GM20000 (cell line): ENCODE measurements at places on chromosomes 5 and 9.

DNA sequence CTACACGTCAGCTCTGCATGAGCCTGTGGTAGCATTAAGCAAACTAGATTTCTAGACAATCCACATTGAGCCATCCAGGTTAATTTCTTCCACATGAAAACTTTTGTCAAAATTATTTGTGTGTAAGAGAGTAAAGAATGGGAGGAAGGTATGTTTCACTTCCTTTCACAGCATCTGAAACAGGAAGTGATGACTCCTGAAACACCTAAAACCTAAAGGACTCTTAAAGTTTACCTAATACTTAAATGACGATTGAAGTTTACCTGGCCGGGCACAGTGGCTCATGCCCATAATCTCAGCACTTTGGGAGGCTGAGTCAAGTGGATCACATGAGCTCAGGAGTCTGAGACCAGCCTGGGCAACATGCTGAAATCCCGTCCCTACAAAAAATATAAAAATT lies 223.8 kb downstream of the CEMIP2 start:
- DNase-seq = no peak

DNA sequence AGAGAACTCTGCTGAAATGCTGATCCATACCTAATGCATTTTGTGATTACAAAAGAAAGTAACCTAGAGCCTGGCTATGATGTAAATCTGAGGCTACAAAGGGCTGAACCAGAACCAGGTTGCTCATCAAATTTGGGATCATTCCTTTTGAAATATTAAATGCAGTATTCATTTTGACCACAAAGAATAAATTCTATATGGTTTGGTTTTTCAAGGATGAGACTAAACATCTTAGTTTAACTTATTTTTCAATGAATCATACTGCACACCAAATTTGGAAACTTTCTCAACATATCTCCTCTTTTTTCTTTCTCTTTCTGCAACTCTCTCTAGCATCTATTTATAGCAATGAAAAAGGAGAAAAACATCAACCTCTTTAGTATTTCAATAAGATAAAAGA lies 46.5 kb downstream of the CEMIP2 start:
- no peak for DNase-seq

GRCh38 chr5:80255431-80255810 lies 427 bp downstream of the SERINC5 start:
- no peak for DNase-seq

- peak; percentile 64 for DNase-seq
These were observed 8.4 kb upstream of the CERCAM start for GRCh38 chr9:128412120-128412790.

DNA sequence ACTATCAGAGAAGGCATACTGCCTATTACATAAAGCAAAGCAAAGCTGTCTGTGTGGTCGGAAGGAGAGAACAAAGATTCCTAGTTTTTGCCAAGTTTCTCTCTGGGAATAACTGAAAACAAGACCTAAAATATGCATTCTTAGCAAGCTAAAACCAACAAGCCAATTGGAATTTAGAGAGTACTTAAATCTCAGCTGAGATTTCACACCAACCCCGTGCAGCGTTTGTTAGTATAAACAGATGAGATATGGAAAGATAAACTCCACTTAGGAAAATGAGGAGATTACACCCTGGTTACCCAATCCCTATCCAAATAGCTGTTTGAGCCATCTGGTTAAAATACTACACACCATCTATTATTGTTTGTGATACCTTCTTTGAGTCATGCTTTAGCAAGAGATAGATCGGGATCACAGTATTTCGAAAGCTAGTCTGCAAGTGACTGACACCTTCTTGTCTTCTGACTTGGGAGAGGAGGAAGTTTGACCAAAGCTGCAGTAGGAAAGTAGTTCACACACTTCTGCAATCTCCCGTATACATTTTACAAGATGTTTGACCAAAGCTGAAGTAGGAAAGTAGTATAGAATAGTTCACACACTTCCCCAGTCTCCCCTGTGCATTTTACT lies 18.2 kb downstream of the FAF2 start:
- no peak for DNase-seq

- no peak for DNase-seq
These were observed 200.0 kb downstream of the NR2F1-AS1 start for GRCh38 chr5:93381057-93381456.

DNA sequence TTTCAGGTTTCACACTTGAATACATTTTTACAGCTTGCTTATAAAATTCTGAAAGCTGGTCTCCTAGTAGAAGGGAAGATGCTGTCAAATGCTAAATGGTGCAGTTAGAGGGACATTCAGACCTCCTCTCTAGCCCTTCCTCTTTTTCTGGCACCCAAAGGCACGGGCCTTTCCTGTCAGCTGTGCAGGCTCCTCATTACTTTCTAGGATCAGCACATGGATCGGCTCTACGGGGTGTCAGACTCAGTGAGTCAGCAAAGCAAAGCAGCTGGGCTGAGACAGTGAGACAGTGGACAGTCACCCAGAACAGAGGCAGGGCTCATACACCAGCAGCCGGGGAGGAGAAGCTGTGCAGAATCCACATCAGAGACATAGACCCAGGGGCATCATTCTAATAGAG lies 80.0 kb upstream of the TNC start:
- DNase-seq = no peak

DNA sequence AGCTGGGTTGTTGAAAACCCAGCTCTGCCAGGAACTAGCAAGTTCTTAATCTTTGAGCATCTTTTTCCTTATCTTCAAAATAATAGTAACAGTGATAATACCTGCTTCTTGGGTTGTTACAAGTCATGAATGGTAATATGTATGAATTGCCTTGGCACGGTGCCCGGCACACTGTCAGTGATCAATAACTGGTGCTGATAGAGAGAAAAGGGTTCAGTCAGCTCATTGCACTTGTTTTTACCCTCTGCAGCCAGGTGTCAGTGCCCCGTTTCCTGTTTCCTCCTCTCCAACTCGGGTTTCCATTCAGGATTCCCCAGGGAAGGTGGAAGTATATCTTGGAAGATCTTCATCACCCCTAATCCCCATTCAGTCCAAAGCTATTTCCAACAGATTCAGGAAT lies 15.8 kb upstream of the NIPAL4 start:
- DNase-seq = no peak

DNA sequence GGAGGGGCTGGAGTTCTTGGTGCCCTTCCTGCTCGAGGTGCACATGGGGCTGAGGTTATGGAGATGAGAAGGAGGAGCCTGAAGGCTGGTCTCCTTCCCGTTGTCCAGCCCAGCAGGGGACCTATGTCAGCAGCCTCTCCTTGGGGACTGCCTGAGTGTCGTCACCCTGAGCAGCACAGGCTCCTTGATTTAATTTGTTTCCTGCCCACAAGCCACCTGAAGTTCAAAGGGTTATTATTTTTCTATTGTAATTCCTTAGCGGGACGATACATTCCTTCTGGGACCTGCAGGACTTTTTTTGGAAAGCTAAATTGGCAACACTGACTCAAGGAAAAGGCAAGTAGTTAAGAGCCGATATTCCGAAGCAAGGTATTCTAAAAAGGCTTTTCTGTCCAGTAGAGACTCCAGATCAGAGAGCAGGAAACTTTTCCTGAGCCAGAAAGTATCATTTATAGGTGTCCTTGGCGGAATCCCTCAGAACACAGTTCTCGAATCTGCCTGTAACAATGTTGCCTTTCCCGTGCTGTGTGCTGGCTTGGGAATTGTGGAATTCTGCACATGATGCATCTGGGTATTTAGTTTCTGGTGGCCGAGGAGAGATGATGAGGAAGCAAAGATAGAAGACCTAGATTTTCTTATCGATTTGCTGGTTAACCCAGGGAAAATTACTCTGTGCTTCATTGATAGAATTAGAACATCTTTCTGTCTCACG lies 55.4 kb downstream of the ARHGAP26 start:
- no peak for DNase-seq

DNA sequence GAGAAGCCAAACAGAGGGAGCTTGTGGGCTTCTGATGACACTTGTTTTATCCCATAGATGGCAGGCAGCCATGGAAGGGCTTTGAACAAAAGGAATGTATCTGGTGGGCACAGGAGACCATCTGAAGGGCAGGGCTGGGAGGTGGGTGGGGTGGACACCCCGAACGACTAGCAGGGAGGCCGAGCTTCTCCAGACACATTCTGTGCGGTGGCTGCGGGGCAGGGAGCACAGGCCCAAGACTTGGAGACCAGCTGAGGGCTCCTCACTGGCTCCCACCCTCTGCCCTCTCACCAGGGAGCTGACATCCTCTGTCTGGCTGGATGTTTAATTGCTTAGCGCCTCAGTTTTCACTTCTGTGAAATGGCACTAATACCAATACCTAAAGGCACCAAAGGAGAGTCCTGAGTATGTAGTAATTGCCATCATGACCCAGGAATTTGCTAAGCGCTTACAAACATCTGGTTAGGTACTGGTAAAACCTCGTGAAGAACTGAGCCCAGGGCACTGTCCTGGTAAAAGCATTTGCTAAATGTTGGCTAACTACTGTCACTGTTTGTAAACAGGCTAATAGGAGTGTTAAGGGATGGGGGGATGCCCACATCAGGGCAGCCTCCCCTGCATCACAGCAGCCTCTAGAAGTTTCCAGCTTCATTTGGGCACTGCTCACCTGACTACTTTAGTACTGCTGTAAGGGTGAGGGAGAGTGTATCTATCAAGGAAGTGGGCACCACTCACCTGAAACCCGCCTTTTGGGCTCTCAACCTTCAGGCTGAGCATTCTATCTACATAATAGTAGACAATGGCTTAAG lies 2.1 kb upstream of the PHF2 start:
- no peak for DNase-seq

DNA sequence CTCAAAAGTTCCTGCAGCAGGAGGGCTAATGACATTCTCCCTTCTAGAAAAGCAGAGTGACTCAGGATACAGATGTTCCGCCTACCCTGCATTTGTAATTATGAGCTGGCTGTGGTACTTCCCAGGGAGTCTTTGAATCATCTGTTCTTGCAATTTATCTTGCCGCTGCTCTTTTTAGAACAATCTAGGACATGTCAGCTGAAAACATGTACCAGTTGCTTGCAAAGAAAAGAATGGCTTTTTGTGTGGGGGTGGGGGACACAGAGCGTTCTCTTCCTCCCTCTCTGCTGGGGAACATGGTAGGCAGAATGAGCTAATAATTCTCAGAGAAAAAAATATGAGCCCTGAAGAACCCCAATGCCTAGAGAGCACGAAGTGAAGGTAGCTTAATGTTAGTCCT lies 51.7 kb upstream of the TUT7 start:
- DNase-seq = no peak

DNA sequence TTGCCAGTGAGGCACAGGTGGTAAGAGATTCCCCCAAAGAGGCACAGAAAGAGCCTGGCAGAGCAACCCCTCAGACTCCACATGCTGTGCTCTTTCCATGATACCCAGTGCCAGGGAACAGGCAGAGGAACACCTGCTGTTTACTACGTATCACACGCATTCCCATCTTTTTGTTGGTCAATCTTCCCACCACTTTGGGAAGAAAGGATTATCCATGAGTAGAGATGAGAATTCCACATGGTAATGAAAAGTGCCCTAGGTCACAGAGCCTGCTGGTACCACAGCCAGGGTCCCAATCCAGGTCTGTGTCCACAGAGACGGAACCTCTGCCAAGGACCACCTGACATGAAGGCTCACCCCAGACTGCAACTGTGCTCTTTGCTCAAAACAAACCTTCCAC lies 86.6 kb downstream of the LHFPL2 start:
- DNase-seq = no peak

GRCh38 chr5:16992006-16992405 lies 55.9 kb upstream of the MYO10 start:
- DNase-seq = no peak

DNA sequence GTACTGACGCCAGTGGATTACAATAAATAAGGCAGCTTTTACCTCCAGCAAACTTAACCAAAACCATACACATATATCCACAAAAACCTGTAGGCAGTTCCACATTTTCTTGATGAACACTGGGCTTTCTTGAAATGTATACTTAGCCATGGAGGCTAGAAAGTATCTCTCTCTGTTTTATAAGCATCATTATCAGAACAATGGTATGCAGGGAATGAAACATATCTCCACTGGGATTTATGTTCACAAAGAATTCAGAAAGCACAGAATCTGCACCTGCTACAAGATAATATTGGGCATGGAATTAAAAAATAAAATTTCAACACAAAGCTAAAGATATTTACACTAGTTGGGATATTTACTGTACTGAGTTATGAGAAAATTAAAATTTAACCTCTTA lies 126.1 kb upstream of the RASA1 start:
- DNase-seq = no peak

GRCh38 chr5:31963358-31964006 lies 210.6 kb downstream of the GOLPH3 start:
- no peak for DNase-seq

GRCh38 chr5:38297830-38298608 lies 39.7 kb downstream of the EGFLAM start:
- no peak for DNase-seq

DNA sequence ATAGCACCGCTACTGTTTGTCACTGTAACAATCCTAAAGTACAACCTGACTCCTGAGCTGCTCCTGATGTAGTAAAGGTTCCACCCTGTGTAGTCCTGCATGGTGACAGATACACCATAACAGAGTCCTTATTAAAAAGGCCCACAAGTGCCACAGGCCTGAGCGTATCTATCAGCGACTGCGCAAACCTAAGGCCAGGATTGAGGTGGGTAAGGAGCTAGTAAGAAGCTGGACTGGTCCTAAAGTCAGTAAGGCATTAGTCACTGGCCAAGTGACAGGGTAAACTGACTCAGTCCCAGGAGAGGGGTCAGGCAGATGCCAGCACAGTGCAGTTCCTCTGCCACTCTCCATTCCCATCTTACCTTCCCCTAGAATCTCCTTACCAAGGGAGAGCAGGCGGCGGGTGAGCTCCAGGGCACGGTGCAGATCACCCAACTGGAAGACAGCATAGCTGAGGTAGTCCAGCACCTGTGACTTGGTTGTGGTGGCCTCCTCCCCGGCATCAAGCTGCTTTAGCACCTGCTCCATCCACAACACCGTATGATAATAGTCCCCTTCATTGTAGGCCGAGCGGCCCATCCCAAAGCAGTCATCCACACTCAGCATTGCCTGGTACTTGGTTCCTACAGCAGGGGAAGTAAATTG lies 17.6 kb downstream of the P4HA2 start:
- no peak for DNase-seq

- DNase-seq = no peak
These were observed 252.3 kb upstream of the ADRA1B start for GRCh38 chr5:159663986-159664385.

GRCh38 chr9:98607152-98607551 lies 101.6 kb downstream of the GABBR2 start:
- DNase-seq = no peak

DNA sequence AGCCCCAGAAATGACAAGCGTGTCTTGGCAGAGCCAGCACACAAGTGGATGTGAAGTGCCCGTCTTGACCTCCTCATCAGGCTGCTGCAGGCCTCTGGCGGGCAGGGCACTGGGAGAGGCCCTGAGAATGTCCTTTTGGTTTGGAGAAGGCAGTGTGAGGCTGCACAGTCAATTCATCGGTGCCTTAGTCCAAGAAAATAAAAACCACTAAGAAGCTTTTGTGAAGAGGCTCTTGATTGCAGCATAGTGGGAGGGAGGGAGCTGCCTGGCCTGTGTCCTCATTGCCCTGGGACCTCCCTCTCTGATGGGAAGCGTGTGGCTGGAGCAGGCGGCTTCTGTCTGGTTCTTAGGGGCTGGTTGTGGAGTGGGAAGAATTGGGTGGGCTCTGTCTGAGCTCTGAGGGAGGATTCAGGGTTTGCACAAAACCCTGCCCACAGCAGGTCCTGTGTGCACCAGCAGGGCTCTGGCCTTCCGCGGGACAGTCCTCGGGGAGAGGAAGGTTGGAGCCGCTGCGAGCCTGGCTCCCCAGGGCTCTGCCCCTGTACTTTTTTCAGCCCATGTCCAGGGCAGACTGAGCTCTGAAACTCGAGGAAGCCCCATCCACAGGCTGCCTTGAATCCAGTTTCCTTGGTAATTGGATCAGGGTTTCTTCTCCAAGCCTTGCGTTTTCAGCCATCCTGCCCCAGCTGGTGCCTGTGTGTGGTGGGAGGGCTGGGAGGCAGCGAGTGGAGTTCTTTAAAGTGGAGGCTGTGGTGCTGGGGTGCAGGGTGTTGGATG lies 1.1 kb downstream of the HRCT1 start:
- DNase-seq = no peak
